T follicular helper cell (primary cell): ENCODE measurements at places on chromosomes 7 and 10.

DNA sequence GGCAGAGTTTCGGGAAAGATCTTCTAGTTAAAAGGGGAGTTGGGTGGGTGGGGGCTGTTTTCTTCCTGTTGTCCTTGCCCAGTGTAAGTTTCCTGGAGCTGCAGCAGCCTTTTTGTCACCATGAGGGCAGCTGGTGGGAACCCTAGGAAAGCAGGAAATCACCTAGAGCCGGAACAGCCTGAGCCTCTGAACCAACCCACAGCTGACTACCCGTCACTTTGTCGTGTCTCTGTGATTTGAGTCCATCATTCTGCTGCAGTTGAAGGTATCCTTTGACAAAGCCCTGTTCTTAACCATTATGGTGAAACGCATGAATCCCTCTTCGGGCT, 1.2 kb upstream of the C10orf143 start:
- DNase-seq, result no peak

GRCh38 chr10:100996678-100997359, 2.8 kb upstream of the LZTS2 start:
- DNase-seq, result peak; percentile 21

DNA sequence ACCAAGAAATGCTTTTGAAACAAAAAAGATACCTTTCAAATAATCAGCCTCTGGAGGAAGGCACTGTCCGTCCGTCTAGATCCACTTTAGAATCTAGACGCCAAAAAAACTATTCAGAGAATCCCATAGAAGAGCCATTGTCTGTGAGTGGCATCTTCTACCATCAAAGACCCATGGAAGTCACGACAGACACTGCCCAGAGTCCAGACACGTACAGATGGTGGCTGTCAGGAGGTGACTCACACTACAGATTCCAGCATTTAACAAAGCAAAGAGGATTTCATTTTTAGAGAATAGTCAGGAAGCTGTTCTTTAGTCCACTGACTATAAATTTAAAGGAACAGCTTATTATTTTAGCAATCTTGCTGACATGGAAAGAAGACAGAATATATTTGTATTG, 11.7 kb downstream of the C1QL3 start:
- no peak for DNase-seq

GRCh38 chr10:33272635-33273034, 61.8 kb downstream of the NRP1 start:
- DNase-seq, result no peak

DNA sequence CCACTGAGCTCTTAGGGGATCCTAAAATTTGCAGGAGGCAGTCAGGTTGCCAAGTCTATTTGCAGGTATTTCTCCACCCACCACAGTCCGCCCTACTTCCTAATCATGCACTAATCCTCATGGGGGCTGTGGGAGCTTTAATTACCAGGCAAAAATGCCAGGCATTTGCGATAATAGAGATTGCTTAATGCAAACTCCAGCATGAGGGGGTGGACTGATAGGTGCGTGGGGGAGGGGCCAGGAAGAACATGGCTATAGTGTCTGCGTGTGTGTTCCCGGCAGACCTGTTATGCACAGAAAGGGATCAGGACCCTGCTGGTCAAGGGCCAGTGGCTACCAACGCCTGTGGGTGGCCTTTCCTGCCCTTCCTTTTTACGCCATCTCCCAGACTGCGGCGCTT, 15.6 kb upstream of the AQP1 start:
- DNase-seq, result no peak

GRCh38 chr10:119178372-119179119, at the start of gene PRDX3:
Gene PRDX3 (minus strand): TSS chr10:119178812. CDS start chr10:119178790, 22 bp downstream.
- DNase-seq, result peak; percentile 89

- peak; percentile 51 for DNase-seq
Measured at GRCh38 chr10:62610649-62611229, 193.8 kb upstream of the ADO start.

- DNase-seq, result no peak
Measured at GRCh38 chr7:20577441-20578071, 37.9 kb upstream of the ABCB5 start.

DNA sequence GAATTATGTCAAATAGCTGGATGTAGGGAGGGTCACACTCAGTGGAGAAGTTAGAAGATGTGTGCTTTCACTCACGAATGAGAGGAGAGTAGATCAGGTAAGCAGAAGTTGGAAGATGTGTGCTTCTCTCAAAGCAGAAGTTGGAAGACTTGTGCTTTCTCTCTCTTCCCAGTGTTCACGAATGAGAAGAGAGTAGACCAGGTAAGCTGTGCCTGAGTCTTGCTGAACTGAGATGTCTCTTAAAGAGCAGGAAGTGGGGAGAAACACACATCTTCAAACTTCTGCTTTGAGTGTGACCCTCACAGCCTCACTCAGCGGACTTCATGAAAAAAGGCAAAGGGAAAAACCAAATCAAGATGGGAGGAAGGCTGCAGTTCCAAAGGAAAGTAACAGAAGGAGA, 7.0 kb upstream of the TMEM243 start:
- no peak for DNase-seq

DNA sequence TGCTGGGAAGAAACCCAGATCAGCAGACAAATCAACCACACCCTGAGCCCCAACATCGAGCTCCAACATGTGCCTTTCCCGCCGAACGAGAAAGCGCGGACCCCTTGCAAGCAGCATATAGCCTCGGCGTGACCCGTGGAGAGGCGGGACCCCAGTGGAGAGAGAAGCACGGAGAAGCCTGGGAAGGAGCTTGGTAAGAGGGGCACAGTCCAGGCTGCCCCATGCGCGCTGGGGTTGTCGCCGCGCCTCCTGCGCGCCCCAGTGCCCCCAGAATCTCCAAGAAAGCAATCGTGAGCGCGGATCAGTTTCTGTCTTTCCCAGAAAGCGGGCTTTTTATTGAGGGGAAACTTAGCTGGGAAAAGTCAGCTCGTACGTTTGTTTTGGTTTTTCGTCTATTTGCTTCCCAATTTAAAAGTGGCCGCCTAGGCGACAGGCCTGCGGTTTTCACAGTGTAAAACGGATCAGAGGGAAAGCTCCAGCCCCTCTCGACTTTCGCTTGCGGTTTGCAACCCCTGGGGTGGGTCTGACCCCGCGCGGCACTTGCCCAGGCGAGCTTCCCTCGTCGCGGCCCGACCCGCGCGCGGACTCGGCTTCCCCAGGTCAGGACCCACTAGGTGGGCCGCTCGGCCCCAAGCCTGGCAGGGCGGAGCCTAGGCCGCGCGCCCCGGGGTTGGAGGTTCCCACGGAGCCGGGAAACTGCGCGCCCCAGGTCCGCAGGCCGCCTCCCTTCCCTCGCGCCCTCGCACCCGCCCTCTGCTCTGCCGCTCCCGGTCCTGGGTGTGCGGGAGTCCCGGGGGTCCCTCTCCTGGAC, 31.1 kb downstream of the SKIDA1 start:
- no peak for DNase-seq

DNA sequence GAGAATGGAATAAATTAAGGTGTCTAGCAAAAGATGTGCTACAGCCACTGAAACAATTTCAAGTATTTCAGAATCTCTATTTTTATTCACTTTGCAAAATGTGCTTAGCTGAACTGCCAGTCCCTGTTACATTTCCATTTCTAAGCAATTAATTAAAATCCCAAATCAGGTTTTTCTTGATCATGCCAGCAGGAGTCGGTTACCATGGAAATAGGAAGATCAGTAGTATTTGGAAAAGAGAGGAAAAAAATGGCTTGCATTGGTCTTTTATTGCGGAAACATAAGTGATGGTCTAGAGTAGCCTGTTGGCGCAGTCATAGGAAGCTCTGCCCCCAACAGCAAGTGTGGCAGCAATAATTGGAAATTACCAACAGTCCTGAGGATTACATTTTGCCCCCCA, 867.1 kb downstream of the GATA3 start:
- no peak for DNase-seq

DNA sequence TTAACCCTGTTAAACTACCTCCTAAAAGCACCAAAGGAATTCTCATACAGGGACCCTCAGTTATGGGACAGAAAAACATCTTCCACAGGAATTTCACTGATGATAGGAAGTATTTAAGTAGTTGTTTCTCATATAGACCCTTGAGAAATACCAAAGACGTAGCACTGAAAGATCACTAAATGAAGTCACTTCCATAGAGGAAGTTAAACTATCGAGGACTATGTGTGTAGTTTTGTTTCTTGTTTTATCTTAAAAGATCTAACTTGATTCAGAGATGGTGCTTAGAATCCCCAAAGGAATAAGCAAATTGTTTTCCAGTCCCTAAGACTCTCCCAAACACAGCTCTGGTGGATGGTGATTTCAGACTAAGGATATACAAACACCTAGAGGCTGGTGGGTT, 94.8 kb upstream of the AFAP1L2 start:
- DNase-seq, result no peak

- DNase-seq, result no peak
Measured at GRCh38 chr7:138349841-138350700, 110.0 kb upstream of the TRIM24 start.

DNA sequence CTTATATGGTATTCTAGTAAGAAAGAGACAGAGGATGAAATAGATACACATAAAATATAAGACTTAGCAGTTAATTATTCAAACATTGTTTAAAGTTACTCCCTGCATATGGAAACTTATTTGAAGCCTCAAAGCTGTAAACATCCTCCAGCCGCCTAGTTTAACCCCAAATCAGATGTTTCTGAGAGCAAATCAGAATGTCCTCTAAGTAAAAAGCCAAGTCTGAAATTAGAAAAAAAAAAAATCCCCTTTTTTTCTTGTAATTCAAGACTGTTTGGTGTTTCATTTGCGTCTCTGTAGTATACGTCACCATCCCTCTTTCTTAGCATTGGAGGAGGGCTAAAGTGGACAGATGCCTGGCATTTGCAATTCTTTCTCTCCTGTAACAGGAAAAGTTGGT, 46.4 kb downstream of the TMEM26 start:
- no peak for DNase-seq

DNA sequence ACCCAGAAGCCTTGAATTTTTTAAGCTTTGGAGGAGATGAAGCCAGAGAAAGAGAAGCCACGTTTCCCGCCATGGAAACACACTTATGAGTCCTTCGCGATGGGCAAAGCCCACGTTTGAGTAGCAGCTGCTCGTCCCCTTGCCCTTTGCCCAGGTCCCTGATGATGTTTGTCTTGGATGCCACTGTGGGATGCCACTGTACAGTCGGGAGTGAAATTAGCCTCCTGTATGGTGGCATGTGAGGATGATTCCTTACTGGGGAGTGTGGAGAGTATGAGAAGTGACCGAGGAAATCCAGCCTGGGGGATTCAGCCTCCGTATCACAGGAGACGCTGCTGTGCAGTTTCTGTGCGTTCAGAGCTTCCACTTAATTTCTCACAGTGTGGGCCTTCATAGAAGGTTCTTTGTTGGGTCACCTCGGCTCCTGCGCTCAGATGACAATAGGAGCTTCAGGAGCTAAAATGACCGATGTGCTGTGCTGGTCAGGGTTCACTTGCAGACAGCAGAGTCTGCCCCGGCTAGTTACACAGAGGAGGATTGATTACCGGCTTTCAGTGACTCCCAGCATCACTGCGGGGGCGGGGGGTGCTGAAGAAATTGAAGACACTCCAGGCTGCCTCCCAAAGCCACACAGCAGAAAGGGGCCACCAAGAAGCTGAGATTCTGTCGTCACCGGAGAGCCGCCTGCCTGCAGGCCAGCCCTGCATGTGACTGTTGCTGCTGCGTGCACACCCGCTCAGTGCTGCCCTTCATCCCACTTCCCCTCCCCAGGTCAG, 122.1 kb upstream of the SFMBT2 start:
- no peak for DNase-seq

GRCh38 chr7:50389961-50390360, 60.2 kb downstream of the FIGNL1 start:
- DNase-seq, result no peak

- DNase-seq, result no peak
Measured at GRCh38 chr7:139995017-139995915, 67.5 kb downstream of the PARP12 start.

DNA sequence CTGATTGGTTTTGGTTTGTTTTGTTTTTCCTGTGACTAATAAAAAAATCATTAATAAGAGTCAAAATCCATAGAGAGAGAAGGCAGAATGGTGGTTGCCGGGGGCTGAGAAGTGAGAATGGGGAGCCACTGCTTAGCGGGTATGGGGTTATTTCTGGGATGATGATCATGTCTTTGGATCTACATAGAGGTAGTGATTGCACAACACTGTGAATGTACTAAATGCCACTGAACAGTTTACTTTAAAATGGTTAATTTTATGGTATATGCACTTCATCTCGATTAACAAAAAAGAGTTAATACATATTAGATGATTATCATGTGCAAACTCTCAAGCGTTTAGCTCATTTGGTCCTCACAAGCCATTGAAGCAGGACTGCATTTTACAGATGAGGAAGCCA, 342.9 kb downstream of the ELMO1 start:
- DNase-seq, result no peak

GRCh38 chr7:99837649-99838361, 10.0 kb downstream of the CYP3A43 start:
- DNase-seq, result no peak

DNA sequence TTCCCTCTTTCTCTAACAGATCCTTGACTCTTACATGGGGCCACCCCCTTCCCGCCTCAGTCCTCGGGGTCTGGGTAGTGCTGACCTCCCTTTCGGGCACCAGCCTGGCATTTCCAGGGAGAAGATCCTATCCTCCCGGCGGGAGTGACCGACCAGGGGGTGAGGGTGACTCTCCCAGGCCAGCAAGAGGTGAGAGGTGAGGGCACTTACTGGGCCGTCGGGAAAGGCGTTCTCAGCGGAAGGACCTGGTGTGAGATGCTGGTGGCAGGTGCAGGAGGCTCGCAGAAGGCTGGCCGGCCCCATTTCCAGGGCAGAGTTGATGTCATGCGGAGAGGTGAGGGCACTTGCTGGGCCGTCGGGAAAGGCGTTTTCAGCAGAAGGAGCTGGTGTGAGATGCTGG, 4.2 kb upstream of the FOXL3 start:
- no peak for DNase-seq

DNA sequence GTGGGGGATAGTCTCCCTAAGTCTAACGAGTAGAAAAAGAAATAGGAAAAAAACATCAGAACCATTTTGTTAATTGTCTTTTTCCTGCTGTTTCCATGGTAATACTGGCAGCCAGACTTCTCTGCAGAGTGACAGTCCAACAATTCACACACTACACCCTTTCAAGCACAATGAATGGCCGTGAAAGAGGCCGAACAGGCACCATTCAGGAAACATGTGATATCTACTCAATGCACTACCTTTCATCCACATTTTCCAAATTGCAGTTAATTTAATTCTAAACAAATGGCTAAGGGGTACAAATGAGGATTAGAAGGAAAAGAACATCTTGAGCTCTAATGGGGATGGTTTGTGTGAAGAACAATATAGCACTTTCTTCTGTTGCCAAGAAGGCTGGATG, 358.5 kb upstream of the ANKRD30A start:
- no peak for DNase-seq
